ENCODE measurements at places on chromosomes 11 and 22. TPM values are rescaled to one million over a fixed set of nuclear protein-coding genes. Genes with fewer than 3 reads are reported as not detected.

HEPN1 gene
- total RNA-seq, result not detected

BEST1 gene
- 13.1 TPM for total RNA-seq

MYO7A gene
- 0.17 TPM for total RNA-seq

TBX10 gene
- not detected for total RNA-seq

PANX3 gene
- not detected for total RNA-seq

PITPNB gene
- total RNA-seq, result 40.0 TPM

TOB2 gene
- total RNA-seq, result 23.7 TPM

PAMR1 gene
- 141 TPM for total RNA-seq

TIGD3 gene
- total RNA-seq, result not detected

GAS2L1 gene
- total RNA-seq, result 11.3 TPM

APOBEC3H gene
- not detected for total RNA-seq

TMEM109 gene
- total RNA-seq, result 25.3 TPM

AIFM3 gene
- total RNA-seq, result 2.6 TPM

TSKU gene
- total RNA-seq, result 7.3 TPM

HEPHL1 gene
- not detected for total RNA-seq

OAF gene
- total RNA-seq, result 139 TPM

LRRC74B gene
- not detected for total RNA-seq

RIMBP3B gene
- not detected for total RNA-seq

ZNF195 gene
- 20.8 TPM for total RNA-seq

PLAAT5 gene
- total RNA-seq, result not detected

PDGFD gene
- total RNA-seq, result 0.15 TPM

SCUBE2 gene
- total RNA-seq, result 1.5 TPM

P2RX6 gene
- 3.6 TPM for total RNA-seq

INSC gene
- 1.2 TPM for total RNA-seq

OR6T1 gene
- not detected for total RNA-seq

ENTHD1 gene
- total RNA-seq, result not detected

HORMAD2 gene
- not detected for total RNA-seq

ST14 gene
- not detected for total RNA-seq

BLID gene
- total RNA-seq, result 11.4 TPM

ZNRD2 gene
- total RNA-seq, result 55.1 TPM

CHRNA10 gene
- 0.50 TPM for total RNA-seq

SCGB1A1 gene
- total RNA-seq, result not detected

MMP10 gene
- total RNA-seq, result 0.87 TPM

ATM gene
- total RNA-seq, result 108 TPM

BACE1 gene
- 34.6 TPM for total RNA-seq

RFPL3 gene
- total RNA-seq, result not detected

NLRP14 gene
- 0.17 TPM for total RNA-seq

GAB4 gene
- total RNA-seq, result not detected

GDPD4 gene
- 0.17 TPM for total RNA-seq

POTEH gene
- not detected for total RNA-seq

SLC22A25 gene
- not detected for total RNA-seq
